ENCODE measurements at places on chromosomes 5 and 9.

- no peak for DNase-seq
Observed at GRCh38 chr9:136455043-136456002, 15.7 kb upstream of the INPP5E start.

DNA sequence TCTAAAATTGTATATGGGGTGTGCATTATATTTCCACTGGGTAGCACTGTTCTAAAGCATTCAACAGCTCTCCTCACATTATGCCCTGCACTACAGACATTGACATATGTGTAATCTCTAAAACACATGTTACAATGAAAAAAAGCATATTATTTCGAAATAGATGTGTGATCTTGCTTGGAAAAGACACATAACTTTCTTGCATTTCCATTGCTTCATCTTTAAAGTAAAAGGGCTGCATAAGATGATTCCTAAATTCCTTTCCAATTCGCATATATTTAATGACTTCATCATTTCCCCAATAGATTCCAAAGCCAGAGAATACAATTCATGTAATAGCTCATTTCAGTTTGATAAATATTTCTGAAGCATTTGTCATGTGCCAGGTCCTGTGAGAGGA is 566.9 kb downstream of the PDE4D start:
- no peak for DNase-seq

- peak; percentile 27 for DNase-seq
Observed at GRCh38 chr9:34988218-34989002, 1.1 kb upstream of the DNAJB5 start.

DNA sequence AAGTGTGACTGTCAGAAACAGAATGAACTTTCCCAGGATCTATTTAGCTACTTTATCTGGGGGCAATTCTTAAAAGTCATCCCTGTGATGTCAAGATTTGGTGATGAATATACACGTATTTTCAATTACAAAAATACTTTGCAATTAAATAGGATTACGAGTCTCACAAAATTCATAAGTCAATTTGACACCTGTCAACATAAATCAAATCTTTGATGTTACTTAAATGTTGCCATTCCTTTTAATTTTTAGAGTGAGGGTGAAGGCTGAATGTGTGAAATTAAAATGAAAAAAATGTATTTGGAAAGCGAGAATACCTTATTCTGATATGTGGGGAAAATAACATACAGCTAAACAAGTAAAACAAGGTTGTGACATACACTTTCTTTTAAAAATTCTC is 202.9 kb downstream of the EPB41L4A start:
- no peak for DNase-seq

DNA sequence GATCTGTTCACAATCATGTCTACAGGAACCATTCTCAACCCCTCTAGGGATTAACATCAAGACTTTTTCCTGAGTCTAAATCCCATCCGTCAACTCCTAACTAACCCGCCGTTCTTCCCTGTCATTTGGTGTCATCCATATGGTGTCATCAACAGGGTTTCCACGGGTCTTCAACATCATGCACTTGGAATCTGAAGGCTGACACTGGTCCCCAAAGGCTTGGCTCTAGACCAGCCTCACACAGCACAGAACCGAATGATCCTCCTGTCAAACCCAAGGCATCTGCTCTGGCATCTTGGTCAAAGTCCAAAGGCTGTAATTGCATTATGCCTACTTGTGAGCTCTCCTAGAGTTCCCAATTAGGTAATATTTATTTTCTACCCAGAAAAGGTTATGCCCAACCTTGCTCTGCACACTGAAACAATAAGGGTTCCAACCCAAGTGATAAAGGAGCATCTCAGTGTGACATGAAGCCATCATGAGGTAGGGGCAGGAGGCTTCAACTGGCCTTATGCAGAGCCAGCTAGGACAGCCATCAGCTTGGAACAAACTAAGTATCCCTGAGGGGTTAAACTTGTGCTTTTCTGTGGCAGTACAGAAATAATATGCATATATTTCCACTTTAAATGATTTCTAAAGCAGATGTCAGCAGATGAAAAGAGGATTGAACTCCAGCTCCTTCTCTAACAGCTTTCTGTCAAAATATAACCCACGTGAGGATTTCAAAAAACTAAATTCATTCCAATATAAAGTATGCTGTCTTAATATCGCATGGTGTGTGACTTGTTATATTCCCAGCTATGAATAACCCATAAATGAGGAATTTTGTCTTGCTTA is 13.9 kb downstream of the ENC1 start:
- DNase-seq, result no peak

- no peak for DNase-seq
Observed at GRCh38 chr9:77807846-77808750, 160.0 kb upstream of the GNA14 start.

DNA sequence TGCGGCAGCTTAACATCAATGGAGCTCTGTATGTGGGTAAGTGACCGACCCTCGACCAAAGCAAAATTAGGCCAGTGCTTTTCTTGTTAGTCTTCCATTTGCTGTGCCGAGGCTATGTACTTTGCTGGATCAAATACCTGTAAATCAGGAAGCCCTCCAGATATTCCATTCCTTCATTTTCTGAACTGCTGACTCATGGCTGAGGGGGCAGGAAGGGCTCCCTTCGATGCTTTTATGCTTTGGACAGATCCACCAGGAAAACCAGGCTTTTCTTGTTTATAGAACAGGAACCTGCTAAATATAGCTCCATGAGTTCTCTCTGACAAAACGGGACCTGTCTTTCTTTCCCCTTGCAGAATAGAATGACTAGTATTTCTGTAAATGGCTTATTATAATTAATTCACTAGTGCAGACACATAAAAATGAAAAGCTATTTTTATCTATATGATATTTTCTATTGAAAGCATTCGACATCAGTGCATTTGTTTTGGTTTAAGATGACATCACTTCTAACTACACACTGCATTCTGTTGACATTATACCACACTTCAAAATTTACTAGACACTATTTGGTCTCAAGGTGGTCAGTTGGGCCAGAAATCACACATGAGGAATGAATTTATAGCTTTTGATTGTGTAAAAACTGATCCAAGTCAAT is 93.3 kb downstream of the LIFR start:
- DNase-seq, result no peak

GRCh38 chr5:180596115-180596667 is 4.9 kb upstream of the SCGB3A1 start:
- no peak for DNase-seq

DNA sequence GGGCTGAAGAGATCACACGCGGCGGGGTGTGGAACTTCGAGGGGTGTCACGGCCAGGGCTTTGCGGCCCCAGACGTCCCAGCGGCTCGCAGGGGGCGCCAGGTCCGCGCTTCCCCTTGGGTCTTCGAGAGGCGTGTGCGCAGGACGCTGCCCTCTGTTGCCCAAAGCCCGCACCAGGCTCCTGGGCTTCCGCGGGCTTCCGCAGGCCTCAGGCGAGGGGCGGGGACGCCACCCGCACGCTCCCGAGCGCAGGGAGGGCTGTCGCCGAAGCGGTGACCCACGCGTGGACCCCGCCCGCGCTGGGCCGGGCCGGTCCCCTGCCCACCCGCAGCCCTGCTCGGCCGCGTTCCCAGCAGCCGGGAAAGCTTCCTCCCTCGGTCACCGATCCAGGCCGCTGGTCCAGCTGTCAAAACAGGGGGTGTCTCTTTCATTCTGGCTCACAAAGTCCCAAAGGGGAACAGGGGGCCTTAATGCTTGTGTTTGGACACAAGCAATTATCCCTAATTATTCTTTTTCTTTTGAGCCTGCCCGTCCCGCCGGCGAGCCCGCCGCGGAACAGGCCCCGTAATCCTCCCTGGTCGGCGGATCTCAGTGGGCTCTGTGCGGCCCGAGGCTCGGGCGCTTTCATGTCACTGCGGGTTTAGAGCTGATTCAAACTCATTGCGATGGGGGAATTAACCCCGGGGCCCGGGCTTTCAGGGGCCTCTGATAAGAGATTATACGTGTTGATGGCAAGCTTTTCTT is 60.6 kb downstream of the TMEM174 start:
- DNase-seq, result no peak

- DNase-seq, result no peak
Observed at GRCh38 chr9:122562134-122562760, 9.3 kb downstream of the OR1N2 start.

- no peak for DNase-seq
Observed at GRCh38 chr5:173771725-173772383, 116.3 kb upstream of the CPEB4 start.

DNA sequence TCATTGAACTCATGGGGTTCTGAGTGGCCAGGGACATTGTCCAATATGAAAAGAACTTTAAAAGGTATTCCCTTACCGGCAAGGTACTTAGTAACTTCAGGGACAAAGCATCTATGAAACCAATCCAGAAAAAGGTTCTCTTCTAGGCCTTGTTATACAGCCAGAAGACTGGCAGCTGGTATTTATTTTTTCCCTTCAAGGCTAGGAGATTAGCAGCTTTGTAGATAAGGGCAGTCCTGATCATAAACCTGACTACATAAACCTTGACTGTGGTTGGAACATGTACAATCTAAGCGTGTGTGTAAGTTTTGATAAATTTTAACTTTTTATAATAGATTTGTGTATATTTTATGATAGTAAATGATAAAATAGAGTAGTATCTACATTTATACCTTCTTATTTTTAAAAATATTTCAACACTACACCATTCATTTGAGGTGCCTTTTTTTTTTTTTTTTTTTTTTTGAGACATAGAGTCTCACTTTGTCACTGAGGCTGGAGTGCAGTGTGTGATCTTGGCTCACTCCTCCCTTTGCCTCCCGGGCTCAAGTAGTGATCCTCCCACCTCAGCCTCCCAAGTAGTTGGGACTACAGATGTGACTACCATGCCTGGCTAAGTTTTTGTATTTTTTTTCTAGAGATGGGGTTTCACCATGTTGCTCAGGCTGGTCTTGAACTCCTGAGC is 24.5 kb downstream of the RANBP17 start:
- no peak for DNase-seq

DNA sequence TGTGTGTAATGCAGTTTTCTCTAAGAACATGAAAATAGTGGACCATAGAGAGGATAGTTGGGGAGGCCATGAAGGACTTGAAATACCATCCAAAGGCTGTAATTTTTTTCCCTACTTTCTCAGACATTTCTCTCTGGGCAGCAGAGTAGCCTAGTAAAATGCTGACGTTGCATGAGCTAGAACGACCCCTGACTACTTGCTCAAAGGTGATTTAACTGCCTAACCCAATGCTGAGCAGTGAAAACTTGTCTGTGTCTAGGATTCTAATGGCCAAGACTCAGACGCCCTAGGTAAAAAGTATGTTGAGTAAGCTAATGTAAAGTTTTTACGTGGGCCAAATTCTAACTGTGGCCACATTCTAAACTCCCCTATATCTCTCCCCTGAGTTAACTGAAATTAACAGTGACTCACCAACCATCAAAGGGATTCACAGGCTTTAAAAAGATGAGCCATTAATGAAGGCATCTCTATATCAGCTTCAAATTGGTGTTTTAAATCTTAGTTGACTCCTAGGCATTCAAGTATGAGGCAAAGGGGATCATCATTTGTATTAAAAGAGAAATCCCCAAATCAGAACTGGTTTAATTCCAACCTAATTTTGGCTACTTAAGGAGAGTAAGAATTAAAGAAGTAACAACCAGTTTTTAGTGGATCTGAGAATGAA is 121.0 kb upstream of the GAS1 start:
- no peak for DNase-seq

DNA sequence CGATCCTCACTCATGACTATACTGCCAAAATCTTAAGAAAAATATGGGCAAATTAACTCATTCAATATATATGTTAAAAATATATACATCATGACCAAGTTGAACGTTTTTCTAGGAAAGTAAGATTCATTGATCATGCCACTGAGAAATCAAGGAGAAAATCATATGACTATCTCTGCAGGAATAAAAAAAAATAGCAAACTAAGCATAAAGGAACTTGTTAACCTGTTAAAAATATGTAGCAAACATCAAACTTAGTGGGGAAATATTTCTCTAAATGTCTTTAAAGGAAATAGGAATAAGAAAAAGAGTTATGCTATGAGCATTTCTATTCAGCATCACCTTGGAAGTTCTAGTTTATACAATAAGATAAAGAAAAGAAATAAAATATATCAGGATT is 302.4 kb downstream of the GLIS3 start:
- no peak for DNase-seq

DNA sequence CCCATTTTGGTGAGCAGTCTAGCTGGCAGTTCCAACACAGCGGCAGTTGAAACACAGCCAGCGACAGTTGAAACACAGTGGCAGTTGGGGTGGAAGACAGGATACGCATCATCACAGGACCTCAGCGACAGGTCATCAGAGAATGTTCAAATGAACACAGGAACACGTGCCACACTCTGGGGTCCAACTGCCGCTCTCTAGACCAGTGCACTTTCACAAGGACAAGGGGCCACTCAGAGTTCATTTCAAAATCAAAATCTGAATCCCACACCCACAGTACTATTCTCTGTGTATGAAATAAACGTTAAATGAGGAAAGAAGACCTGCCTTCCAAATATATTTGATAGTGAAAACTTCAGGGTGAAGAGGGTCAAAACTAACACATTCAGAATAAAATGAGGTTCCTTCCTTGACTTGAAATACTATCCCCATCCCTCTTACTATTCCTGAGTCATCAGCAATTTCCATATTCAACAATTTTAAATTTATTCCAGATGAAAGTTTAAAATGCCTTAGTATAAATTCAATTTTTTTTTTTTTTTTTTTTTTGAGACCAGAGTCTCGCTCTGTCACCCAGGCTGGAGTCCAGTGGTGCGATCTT is 53.0 kb upstream of the SIMC1 start:
- no peak for DNase-seq

DNA sequence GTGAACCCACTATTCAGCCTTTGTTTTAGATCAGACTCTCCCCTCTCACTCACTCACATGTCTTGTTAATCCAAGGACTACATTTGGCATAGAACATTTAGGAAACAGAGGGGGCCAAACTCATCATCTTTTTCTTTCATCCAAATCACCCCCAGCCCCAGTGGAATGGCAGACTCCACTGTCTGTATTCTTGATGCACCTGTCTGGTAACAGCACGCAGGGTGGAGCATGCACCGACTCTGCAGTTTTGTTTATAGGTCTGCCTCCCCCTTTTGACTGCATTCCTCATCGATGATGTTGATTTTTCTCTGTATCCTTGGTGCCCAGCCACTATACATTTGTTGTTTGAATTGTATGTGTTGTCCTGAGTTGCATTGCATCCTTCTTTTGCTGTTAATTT is 66.0 kb downstream of the ANGPTL2 start:
- DNase-seq, result no peak

- DNase-seq, result no peak
Observed at GRCh38 chr9:15299374-15299939, 7.6 kb downstream of the TTC39B start.

DNA sequence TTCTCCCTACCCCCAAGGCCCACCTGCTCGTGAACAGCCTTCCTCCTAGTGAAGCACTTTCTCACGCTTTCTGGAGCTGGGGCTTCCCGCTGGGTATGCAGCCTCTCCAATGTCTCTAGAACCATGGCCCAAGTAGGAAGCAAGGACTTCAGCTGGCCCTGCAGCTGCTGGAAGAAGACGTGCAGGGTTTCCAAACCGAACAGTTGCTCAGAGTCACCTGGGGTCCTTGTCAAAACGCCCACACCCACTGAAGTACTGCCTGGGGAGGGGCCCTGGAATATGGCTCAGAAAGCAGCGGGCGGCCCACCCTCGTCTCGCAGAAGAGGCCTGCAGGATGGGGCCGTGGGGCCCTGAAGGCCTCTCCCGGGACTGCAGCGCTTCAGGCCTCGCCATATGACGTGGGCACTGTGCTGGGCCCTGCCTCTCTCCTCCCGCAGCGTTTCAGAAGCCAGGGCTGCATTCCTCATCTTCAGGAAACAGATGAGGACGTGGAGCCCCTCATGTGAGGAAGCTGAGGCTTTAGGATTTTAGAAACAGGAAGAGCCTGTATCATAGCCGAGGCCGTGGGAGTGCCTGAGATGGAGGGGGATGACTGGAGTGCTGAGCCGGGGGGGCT is 116.0 kb upstream of the LMX1B start:
- no peak for DNase-seq

GRCh38 chr5:170788626-170789304 is 5.2 kb downstream of the GABRP start:
- no peak for DNase-seq
